ENCODE measurements at places on chromosomes 12 and 14. TPM values are rescaled to one million over a fixed set of nuclear protein-coding genes. Genes with fewer than 3 reads are reported as not detected.

MMP14 gene
- total RNA-seq, result 580 TPM

IL22 gene
- not detected for total RNA-seq

DNA sequence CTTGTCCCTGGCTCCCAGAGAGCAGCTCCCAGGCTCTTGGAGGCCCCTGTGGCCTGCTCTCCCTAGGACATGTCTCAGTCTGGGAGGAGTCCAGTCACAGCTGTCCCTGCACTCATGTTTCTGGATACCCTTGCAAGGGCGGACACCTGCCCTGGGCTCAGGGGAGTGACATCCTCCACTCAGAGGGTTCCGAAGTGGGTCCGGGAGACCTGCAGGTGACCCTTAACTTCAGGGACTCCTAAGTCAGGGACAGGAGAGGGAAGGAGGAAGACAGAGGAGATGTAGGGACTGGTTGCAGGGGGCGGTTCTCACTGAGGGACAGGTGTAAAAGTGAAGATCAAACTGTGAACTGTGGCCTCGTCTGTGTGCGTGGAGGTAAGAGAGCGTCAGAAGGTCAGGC lies 37.6 kb downstream of the CACNA2D4 start:
- no peak for DNase-seq

SERPINA12 gene
- not detected for total RNA-seq

Data from osteoblast (primary cell).